Progenitor cell of endocrine pancreas (in vitro differentiated cells): ENCODE measurements at places on chromosomes 12 and 14.

DNA sequence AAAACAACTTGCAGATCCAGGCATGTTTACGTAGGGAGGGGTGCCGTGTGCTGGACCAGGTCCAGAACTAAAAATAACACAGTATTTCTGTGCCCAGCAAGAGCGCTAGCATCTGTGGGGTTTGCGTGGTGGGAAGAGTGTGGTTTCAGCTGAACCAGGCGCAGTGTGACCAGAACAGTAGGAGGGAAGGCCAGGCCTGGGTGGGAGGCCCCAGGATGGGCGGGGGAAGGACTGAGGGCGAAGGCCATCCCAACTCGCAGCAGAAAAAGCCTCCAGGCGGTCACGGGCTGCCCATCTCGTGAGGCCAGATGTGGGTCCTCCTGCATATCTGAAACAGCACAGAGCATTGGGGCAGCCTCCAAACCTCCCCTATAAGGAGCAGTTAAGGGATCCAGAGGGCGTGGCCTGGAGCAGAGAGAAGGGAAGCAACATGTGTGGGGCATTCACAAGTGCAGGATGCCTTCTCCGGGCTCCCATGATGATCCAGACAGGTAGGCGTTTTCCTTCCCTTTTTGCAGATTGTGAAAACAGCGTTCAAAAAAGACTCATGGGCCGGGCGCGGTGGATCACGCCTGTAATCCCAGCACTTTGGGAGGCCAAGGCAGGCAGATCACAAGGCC lies 17.8 kb upstream of the CD9 start:
- no peak for DNase-seq

GRCh38 chr12:13851828-13852227 lies 129.6 kb downstream of the GRIN2B start:
- no peak for DNase-seq

GRCh38 chr12:26287671-26288381 lies 92.5 kb downstream of the SSPN start:
- DNase-seq, result no peak

- no peak for DNase-seq
Measured at GRCh38 chr12:103779410-103780092, 61.5 kb downstream of the NT5DC3 start.

DNA sequence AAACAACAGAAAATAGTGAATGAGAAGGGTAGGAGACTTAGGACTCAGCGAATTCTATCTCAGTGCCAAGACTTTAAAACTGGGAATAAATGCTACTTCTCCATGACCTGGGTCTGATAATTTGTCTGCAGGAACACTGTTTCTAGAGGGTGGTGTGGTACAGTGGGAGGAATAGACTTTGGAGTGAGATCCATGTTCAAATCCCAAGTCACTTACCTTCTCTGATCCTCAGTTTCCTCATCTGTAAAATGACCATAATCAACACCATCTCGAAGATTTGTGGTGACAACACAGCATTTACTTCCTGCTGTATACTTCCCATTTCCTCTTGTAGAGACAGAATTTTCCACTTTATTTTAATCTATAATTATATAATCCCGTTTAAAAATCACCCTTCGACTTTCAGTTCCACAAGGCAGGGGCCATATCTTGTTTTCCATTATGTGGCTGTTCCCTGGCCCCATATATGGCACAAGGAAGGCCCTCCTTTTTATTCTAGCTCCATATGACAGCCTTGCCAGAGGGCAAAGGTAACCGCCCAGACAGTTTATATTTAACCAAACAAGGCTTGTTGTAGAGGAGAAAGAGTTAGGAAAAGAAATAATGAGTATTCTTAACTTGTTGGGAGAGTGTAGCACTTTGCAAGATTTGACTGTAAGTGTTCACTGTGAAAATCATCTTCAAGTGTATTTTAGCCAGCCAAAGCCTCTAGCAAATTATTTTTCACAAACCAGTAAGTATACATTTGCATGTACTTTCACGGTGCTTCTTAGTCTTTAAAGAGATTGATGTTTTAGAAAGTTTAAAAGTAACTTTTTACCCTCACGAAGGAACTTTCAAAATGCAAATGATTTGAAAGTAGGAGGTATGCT lies 243.1 kb downstream of the AKAP6 start:
- no peak for DNase-seq

DNA sequence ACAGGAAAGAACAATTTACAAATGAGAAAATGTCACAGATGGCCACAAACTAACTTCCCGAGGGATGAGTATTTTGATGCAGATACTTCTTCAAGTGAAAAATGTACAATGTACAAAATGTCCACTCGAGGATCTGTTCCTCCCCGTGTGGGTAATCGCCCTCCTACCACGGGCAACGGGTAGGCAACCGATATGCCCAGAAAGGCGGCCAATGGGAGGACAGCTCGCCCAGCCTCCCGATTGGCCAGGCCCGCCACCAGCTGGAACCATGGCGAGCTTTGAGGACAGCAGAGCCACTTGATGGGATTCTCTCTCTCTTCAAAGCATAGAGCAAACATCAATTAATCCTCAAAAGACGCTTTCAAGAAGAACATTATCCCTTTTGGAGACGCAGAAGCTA lies 42.3 kb downstream of the DPF3 start:
- no peak for DNase-seq

GRCh38 chr12:110917961-110918360 lies 2.4 kb downstream of the MYL2 start:
- no peak for DNase-seq

GRCh38 chr14:76780875-76781647 lies 19.8 kb downstream of the VASH1 start:
- no peak for DNase-seq

DNA sequence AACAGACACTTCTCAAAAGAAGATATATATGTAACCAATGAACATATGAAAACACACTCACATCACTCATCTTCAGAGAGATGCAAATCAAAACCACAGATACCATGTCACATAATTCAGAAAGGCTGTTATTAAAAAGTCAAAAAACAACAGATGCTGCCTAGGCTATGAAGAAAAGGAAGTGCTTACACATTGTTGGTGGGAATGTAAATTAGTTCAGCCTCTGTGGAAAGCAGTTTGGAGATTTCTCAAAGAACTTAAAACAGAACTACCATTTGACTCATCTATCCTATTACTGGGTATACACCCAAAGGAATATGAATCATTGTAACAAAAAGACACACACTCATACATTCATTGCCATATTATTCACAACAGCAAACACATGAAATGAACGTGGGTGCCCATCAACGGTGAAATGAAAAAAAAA lies 35.1 kb downstream of the EIF2S3B start:
- no peak for DNase-seq

- DNase-seq, result no peak
Measured at GRCh38 chr12:43362910-43363694, 188.9 kb downstream of the ADAMTS20 start.

DNA sequence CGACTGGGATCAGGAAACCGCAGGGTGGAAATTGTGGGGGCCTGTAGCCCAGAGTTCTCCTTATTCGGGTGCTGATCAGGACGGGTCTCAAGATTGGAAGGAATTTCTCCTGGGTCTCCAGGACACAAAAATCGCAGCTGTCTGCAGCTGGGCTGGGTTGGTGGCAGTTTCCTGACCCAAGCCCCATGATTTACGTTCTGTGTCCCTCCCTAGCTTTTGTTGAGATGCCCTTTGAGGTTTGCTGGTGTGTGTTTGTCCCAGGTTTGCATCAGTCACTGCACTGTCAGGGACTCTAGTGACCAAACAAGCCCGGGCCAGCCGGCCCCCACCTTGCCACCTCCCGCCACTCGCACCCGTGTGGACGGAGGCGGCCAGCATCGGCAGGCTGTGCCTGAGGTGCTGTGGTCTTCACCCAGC lies 89.5 kb downstream of the FBXL14 start:
- DNase-seq, result no peak

DNA sequence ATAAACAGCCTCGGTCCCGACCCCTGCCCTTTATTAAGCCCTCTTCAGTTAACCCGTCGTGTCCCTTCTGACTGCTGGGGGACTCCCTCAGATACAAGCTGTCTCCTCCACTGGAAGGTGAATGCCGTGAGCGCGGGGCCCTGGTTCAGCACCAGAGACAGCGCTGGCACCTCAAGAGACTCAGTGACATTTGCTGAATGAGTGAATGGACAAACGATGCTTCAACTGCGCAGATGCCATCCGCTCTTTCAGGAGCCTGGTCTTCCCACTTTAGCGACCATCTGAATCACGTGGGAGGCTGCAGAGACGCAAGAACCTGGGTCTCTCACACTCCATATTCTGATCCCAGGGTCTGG lies 92.6 kb upstream of the SFSWAP start:
- peak; percentile 54 for DNase-seq

DNA sequence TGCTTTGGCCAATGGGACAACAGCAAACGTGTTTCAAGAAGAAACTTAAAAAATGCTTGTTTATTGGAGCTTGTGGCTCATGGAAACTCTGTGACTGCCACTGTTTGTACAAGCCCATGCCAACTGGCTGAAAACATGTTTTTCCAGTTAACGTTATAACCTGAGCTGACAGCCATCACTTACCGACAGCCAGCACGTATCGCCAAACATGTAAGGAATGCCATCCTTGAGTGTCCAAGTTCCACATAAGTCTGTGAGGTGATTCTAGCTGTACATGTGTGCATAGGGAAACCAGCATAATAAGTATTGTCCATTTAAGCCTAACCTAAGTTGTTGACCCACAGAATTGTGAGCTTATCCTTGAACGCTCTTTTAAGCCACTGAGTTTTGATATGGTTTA lies 596.9 kb downstream of the TRHDE start:
- DNase-seq, result no peak

DNA sequence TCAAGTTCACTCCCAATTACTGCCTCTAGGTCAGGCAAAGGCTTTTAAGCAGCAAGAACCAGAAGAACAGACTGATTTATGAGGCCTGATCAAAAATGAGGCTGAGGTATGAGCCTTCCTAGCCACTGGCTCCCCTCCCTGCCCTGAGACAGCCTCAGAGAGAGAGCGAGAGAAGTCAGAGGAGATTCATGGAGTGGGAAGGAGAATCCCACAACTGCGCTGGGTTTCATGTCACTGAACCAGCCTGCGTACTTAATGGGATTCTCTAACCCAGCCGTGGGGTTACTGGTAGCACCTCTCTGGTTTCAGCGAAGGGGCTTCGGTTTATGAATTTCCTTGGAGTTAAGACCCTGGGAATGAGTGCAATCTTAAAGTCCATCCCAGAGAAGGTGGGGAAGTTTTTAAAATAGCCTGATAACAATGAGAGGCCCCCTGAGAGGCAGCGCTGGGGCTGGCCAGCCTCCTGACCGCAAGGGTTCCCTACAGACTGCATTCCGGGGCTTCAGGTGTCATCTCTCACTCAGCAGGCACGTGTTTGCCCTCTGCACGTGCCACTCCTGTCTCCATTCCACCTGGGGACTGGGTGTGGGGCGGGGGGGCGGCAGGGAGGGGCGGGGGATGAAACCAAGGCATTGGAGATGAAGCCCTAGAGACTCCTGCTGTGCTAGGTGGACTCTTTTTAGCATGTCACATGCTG lies 6.1 kb upstream of the GPRC5A start:
- no peak for DNase-seq

DNA sequence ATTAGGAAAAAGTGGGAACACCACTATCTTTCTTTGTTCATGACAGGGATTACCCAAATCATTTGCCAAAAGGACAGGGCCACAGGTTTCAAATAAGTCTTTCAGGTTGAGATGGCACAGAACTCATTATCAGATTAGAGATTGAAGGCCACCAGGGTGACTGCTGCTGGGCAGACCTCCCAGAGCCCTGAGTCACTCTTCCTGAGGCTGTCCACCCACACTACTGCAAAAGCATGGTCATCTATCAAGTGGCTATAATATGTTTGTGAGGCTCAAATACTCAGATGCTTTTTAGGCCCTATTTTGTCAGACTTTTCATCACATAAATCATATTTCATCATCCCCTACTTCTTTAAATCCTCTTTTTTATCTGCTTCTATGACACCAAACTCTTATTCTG lies 155.3 kb upstream of the CCDC196 start:
- no peak for DNase-seq

DNA sequence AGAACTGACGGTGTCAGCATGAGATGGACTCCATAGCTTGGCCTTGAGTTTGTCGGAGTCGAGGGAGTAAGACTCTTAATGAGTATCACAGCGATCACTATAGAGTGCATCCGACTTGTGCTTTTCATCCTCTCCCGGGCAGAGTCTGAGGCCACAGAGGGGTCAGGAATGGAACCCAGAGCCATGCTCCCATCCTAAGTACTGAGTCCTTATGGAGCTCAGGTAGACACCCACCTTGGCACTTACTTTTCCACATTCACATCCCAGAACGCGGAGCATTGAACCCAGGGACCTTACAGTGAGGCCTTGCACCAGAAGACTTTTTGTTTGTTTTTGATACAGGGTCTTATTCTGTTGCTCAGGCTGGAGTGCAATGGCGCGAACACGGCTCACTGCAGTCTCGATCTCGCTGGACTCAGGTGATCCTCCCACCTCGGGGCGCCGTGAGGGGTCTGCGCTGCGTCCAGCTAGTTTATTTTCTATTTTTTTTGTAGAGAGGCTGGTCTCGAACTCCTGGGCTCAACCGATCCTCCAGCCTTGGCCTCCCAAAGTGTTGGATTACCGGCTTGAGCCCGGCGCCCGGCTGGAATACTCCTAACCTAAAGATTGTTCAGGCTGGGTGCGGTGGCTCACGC lies 719 bp upstream of the SRSF9 start:
- DNase-seq, result no peak

DNA sequence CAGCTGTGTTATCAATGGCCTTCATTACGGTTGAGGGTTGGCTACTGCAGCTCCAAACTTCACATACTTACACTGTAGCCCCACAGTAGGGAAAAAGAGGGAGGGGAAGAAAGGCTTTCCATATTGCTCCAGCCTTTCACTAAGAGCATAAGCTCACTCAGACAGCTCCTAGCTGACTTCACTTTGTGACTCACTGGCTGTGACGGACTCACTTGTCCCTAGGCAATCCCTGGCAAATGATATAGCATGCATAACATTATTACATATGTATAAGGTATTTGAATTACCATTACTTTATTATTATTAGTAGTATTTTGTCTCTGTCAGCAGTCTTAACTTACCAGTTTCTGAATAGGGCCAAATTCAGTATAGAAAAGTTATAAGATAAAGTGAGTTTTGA lies 350.7 kb downstream of the RMST start:
- no peak for DNase-seq

- peak; percentile 10 for DNase-seq
Measured at GRCh38 chr12:109737631-109738030, 24.0 kb downstream of the FAM222A start.

DNA sequence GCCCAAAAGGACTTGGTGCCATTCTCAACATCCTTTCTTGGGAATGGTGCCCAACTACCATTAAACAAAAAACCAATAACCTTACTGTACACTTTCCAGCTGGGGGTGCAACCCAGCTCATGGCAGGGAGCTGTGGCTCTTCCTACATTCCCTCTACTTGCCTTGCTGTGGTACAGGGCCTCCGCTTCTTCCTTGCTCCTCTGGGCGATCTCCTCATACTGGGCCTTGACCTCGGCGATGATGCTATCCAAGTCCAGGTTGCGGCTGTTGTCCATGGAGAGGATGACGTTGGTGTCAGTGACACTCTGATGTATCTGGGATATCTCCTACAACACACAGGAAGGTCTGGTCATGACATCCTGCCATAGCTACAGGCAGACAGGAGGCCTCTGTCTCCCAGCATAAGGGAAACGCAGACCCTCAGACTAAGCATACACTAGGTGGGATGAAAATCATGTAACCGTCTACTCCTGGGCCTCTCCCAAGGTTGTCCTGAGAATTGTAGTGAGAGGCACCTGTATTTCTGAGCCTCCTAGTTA lies 3.9 kb downstream of the KRT2 start:
- DNase-seq, result no peak

GRCh38 chr12:89875809-89876208 lies 167.2 kb upstream of the ATP2B1 start:
- no peak for DNase-seq
